ENCODE measurements at places on chromosomes 6 and 20.
A peak's percentile ranks its signal among the peaks of the same experiment; 100 is the strongest.

GRCh38 chr20:53711333-53712211, 117.9 kb upstream of the ZNF217 start:
- DNase-seq: no peak

GRCh38 chr6:26521600-26522391, 16.4 kb upstream of the HMGN4 start:
- DNase-seq: peak; percentile 33

- DNase-seq: no peak
Observed at GRCh38 chr6:89649682-89650081, 11.1 kb upstream of the LYRM2 start.

DNA sequence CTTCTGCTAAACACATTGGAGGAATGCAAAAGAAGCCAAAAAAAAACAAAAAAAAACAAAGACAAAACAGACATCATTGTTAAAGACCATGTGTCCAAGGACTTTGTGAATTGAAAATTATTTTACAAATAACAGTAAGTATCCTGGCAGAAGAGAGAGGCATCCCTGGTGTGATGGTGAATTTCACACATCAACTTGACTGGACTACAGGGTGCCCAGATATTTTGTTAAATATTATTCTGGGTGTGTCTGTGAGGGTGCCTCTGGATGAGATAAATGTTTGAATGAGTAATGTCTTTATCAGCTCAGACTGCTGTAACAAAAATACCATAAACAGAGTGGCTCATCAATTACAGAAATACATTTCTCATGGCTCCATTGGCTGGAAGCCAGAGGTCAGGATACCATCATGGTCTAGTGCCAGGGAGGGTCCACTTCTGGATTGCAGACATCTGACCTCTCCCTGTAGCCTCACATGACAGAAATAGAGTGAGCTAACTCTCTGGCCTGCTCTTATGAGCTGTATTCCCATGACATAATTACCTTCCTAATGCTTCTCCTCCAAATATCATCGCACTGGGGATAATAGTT, 12.2 kb upstream of the C6orf118 start:
- DNase-seq: no peak

GRCh38 chr6:120604510-120604909, 729.8 kb downstream of the TBC1D32 start:
- DNase-seq: no peak

DNA sequence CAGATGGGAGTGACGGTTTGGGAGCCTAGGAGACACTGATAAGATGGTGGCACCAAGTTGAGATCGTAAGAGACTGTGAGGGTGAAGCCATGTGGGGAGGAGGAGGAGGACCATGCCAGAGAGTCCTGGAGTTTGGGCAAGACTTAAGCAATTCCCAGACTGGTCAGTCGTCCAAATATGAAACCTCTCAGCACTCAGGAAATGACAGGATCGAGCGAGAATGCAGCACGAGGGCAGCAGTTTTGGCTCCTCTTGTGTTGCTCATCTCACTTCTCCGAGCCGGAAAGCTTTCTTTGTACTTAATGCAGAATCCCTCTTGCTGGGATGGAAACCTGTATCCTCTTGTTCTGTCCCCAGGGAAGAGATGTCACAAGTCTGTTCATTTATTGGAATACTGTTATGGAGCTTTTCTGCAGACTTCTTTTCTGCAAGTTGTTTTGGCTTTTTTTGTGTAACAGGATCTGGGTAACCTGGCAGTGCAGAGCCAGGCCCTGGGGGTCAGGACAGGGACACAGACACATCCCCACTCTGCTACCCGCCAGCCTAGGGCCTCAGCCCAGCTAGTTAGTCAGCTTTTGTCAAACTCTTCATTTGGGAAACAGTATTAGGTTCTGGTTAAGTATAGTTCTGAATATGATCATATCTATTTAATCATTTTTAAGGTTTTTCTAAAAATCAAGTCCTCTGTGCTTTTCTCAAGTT, 34.3 kb downstream of the FNDC1 start:
- DNase-seq: no peak

DNA sequence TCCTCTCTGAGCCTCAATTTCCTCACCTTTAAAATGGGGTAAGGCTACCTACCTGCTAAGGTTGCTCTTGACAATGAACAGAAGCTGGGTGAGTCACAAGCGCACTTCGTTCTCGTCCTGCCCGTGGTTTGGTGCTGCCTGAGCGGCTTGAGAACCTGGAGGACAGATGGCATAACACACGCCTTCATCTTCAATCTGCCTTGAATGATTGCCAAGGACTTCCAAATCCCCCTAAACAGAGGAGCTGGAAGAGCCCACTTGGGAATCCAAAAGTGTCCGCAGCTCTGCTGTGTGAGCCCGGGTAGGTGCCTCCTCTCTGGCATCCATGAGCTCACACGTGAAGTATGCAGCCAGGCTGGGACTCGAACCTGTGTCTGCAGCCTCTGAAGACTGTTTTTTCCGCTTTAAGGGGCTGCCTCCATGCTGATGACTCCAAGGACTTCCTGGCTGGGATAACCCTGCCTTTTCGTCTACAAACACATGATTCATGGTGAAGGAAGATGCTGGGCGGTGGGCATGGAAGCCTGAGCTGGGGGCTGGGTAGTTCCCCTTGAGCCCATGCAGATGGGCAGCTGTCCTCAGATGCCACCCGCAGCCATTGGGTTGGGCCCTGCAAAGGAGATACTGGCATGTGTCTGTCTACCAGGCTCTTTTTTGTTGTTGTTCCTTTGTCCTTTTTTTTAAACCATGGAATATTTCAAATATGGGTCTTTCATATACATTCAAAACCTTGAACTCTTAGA, 25.3 kb upstream of the CSNK2A1 start:
- no peak for DNase-seq

- DNase-seq: no peak
Observed at GRCh38 chr20:51034476-51034875, 11.6 kb upstream of the KCNG1 start.
